ENCODE measurements at places on chromosomes 2 and 18. TPM values are rescaled to one million over a fixed set of nuclear protein-coding genes. Genes with fewer than 3 reads are reported as not detected.

Gene CERKL
- not detected for polyA plus RNA-seq

Gene CCDC85A
- polyA plus RNA-seq, result 1.5 TPM

Gene MAP3K19
- not detected for polyA plus RNA-seq

Gene ANO7
- 0.61 TPM for polyA plus RNA-seq

Gene SGPP2
- polyA plus RNA-seq, result 1.3 TPM

Gene EFR3B
- polyA plus RNA-seq, result 0.62 TPM

Gene ARHGAP25
- 2.6 TPM for polyA plus RNA-seq

Gene SMAD7
- 6.7 TPM for polyA plus RNA-seq

Gene PARD3B
- 0.46 TPM for polyA plus RNA-seq

Gene DSC2
- 7.9 TPM for polyA plus RNA-seq

Gene FOXD4L1
- polyA plus RNA-seq, result not detected

Gene VIT
- polyA plus RNA-seq, result 9.6 TPM

Gene TMEFF2
- polyA plus RNA-seq, result not detected

Gene HOXD12
- not detected for polyA plus RNA-seq

Gene SGO2
- 0.90 TPM for polyA plus RNA-seq

Gene PDE11A
- 0.12 TPM for polyA plus RNA-seq

Gene UPP2
- polyA plus RNA-seq, result not detected

Gene SRD5A2
- not detected for polyA plus RNA-seq

Gene AKAIN1
- not detected for polyA plus RNA-seq

Gene RAX
- polyA plus RNA-seq, result not detected

Gene LAMA1
- not detected for polyA plus RNA-seq

Gene WNT10A
- 0.01 TPM for polyA plus RNA-seq

Gene PLEKHA3
- 6.4 TPM for polyA plus RNA-seq

Gene IL36RN
- not detected for polyA plus RNA-seq

Gene PPP1R1C
- polyA plus RNA-seq, result 4.9 TPM

Gene MRPL33
- polyA plus RNA-seq, result 661 TPM

Gene RNF152
- 2.7 TPM for polyA plus RNA-seq

Gene CAPN14
- 0.37 TPM for polyA plus RNA-seq

Gene ATIC
- polyA plus RNA-seq, result 106 TPM

Gene ERBB4
- polyA plus RNA-seq, result 1.2 TPM

Gene PDE1A
- 3.6 TPM for polyA plus RNA-seq

All from heart right ventricle (tissue), 16 donors.